ENCODE measurements at places on chromosomes 7 and 10. TPM values are rescaled to one million over a fixed set of nuclear protein-coding genes. Genes with fewer than 3 reads are reported as not detected.

DNA sequence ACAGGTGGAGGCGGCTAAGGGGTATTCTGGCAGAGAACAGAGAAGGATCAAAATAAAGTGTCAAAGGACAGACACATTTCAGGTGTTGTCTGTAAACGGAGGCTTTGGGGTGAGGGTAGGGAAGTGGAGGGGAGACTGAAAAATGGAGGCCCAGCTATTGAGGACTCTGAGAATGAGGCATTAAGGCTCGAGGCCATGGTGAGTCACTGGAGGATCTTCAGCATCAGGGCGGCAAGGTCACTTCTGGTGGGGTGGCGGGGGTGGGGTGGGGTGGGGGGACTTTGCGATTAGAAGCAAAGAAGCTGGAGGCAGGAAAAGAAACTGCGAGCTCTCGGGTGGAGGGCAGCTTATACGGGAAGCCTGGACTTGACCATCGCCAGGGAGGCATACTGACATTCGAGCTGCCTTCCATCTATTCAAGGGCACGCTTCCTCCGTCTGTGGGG lies 58.4 kb upstream of the PCGF5 start:
- no peak for DNase-seq

The PTF1A gene
- polyA plus RNA-seq: not detected

- no peak for DNase-seq
Observed at GRCh38 chr10:132996603-132997343, 54.4 kb upstream of the CFAP46 start.

The ARHGAP19 gene
- 34.2 TPM for polyA plus RNA-seq

The PCGF5 gene
- 22.9 TPM for polyA plus RNA-seq

GRCh38 chr10:62422068-62422590 lies 48.0 kb downstream of the ZNF365 start:
- no peak for DNase-seq

GRCh38 chr10:79940431-79940830 lies 8.5 kb downstream of the SFTPD start:
- no peak for DNase-seq

- DNase-seq: no peak
Observed at GRCh38 chr10:113959383-113959760, 84.3 kb upstream of the ADRB1 start.

DNA sequence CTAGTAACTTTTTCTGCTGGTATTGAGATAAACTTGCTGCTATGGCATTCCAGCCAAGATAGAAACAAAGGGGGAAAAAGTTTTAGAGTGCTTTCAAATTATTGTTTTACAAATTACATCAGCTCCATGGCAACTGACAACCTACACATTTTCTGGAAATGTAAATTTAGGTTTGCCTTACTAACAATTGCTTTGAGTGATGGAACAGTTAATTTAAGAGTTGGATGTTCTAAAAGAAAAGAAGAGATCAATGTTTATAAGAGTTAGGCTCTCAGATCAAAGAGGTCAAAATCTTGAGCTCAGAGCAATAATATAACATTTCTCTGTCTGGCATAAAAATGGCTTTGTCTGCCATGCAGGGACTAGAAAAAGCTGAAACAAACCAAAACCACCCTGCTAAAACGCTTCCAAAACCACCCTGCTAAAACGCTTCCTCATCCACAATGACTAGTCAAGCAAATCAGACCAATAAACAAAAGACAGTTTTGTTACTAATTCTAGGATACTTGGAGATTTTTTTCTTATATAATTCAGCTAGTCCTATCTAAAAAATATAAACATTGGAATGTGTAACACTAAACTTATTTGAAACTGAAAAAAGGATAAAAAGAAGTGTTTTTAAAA lies 32.3 kb downstream of the ORC5 start:
- no peak for DNase-seq

The LDB3 gene
- polyA plus RNA-seq: 0.96 TPM

- DNase-seq: no peak
Observed at GRCh38 chr7:8176370-8177081, 85.4 kb downstream of the ICA1 start.

The CPA5 gene
- polyA plus RNA-seq: not detected

GRCh38 chr7:17934094-17934493 lies 6.2 kb downstream of the SNX13 start:
- no peak for DNase-seq

DNA sequence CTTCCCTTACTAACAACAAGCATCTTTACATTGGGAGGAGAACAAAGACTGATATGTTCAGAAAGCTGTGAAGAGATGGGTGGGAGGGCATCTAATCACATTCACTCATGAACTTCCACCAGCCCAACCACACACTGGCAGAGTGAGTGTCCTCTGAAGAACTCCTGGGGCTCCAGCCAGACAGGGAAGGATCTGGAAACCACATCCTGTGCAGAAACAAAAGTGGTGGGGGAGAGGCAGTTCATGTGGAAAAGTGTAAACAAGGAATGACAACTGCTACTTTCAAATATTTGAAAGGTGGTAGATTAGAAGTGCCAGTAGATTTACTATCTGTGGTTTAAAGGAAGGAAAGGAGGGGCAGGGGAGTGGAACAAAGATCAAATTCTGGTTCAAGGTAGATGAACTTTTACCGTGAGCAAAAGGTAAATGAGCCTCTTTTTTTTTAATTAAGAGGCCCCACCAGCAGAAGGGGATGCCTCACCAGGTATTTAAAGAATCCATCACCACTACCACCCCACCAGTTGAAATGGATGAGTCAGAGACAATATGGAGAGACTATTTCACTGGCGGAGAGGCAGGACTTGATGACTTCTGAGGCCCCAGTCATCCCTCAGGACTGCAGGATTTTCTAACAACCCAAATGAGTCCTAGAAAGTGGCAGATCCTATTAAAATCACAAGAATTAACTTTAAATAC lies 34.5 kb downstream of the GOT1 start:
- DNase-seq: no peak

The ITIH5 gene
- 20.5 TPM for polyA plus RNA-seq

DNA sequence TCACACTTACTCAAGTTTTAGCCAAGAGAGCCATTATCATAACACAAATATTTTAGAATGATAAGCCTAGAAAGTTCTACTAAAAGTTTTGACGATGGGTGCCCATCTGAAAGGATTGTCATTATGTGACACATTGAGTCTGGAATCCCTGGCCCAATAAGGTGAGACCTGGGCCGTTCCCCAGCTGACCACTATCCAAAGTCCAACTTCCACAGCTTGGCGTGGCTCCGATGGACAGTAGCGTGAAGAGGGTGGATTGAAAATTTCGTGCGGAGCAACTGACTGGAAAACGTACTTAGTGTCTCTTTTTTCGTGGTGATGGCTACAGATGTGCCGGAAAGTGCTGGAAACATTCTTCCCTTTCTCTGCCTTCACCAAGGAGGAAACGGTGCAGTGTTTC lies 439.0 kb upstream of the ZMIZ1 start:
- no peak for DNase-seq

- DNase-seq: no peak
Observed at GRCh38 chr10:29541422-29542210, 93.2 kb downstream of the SVIL start.

DNA sequence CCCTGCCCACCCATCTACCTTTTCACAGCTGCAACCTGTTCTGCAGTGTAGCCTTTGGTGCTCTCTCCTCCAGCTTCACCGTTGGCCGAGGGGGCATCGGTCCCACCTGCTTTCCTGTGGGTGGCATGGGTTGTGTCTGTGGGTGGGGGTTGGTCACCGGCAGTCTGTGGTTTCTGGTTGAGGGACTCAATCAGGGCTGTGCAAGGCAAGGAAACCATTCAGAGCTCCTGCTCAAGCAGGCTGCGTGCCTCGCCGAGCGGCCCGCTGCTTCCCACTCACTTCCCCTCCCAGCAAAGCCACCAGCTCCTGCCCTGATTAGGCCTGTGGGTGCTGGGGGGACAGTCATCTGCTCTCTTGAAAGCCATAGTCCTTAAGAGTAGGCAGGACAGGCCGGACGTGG lies 9.8 kb downstream of the DNAJB12 start:
- no peak for DNase-seq

The DNAJB9 gene
- polyA plus RNA-seq: 34.6 TPM

- no peak for DNase-seq
Observed at GRCh38 chr7:17434191-17434590, 135.7 kb downstream of the AHR start.
